Natural killer cell treated with Interleukin-12 subunit alpha and Interleukin-12 subunit beta and Interleukin-15 and Interleukin-18, amount 100 ng/mL, for 72 hours (primary cell): ENCODE measurements at places on chromosomes 4 and X. TPM values are rescaled to one million over a fixed set of nuclear protein-coding genes. Genes with fewer than 3 reads are reported as not detected.

The LINC00632 gene
- total RNA-seq = not detected

DNA sequence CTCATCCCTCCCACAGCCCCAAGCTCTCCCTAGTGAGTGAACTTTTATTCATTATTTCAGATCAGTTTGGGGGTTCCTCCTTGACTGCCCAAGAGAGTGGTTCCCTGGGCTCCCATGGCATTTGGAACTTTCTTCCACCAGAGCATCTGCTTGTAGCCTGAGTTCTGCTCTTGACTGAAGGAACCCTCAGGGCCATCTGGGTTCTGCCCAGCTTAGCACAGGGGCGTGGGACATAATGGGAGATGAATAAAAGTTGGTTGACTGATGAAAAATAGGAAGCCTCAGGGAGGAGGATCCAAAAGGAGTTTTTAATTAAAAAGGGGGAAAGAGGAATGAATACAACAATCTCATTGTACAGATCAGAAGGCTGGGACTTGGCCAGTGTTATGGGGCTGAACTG is 73.4 kb downstream of the CYTL1 start:
- H3K4me1 ChIP-seq = peaks cover 23% of the 10 kb centered on the region
- H3K27me3 ChIP-seq = no peaks in the 10 kb centered on the region
- no peaks in the 10 kb centered on the region for H3K36me3 ChIP-seq
- no peak overlapping the region for H3K4me3 ChIP-seq

The RASSF6 gene
- total RNA-seq = not detected

The BGN gene
- total RNA-seq = not detected

- peaks cover 7% of the 10 kb centered on the region for H3K36me3 ChIP-seq
- H3K27ac ChIP-seq = no peak overlapping the region
- peaks cover 8% of the 10 kb centered on the region for H3K27me3 ChIP-seq
- DNase-seq = no peak
Measured at GRCh38 chrX:108018656-108019381, 26.0 kb upstream of the VSIG1 start.

The PPP1R2C gene
- not detected for total RNA-seq
